ENCODE measurements at places on chromosomes 11 and 22.

- DNase-seq = no peak
These were observed 3.9 kb downstream of the RHBDD3 start for GRCh38 chr22:29263791-29264276.

- DNase-seq = no peak
These were observed 63.8 kb upstream of the THY1 start for GRCh38 chr11:119486691-119487259.

DNA sequence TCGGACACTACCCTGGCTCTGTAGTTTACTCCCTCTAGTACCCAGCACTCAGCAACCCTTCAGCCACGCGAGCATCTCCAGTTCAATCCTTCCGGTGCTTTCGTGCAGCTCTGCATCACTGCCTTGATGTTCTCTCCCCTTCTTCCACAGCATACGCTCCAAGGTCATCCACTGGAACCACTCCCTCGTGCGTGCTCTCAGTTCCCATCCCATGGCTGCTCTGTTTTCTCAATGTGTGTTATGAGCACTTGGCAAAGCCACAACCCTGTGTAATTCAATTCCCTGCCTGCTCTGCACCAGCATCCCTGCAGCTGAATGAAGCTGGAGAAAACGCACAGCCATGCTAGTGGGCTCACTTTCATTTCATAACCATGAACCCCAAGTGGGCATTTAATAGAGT lies 38.5 kb upstream of the NFRKB start:
- DNase-seq = no peak

- DNase-seq = no peak
These were observed 54.9 kb downstream of the MTNR1B start for GRCh38 chr11:93024369-93024768.

DNA sequence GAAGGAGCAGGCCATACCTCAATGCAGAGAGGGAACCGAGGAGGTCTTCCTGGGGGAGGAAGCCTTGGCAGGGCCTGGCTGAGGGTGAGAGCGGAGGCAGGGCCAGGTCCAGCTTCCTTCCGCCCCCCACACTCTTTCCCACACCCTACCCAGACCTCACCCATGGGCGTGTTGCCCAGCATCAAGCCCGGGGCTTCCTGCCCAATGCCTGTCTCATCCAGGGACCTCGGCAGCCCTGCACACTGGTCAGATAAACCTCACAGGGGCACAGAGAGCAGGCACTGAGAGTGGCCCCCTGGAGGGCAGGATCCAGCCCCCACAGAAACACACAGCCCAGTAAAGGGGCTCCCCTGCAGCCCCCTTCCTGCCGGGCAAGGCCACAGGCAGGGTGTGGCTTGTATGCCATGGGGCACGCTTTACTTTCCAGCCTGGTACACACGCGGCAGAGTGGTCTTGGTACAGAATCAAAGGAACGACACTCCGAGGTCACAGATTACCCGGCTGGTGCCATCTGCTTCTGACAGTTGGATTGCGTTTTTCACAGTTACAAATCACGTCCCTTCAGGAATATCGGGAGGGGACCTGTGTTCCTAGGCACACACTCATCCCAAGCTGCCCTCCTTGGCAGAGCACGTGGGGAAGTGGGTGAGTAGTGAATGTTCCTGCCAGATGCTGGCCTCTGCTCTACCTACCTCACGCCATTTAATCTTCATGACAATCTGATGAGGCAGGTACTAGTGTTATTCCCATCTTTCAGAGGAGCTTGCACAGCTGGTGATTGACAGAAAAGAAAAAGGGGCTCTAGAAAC lies 20.0 kb upstream of the CD5 start:
- no peak for DNase-seq

DNA sequence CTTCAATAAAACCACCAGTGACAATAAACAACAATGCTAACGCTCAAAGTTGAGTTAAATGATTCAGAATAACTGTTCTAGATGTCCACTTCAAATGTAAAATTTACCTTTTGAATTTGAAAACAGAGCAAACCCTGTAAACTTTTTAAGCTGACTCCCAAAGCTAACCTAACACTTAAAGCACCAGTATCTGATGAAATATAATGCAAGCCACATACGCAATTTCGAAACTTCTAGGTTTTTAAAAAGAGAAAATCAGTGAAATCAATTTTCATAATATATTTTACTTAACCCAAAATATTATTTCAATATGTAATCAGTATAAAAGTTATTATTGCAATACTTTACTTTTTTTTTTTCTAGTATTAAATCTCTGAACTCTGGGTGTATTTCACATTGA lies 71.3 kb downstream of the PLEKHA7 start:
- DNase-seq = no peak

- DNase-seq = no peak
These were observed 10.5 kb downstream of the ART5 start for GRCh38 chr11:3631331-3631730.

DNA sequence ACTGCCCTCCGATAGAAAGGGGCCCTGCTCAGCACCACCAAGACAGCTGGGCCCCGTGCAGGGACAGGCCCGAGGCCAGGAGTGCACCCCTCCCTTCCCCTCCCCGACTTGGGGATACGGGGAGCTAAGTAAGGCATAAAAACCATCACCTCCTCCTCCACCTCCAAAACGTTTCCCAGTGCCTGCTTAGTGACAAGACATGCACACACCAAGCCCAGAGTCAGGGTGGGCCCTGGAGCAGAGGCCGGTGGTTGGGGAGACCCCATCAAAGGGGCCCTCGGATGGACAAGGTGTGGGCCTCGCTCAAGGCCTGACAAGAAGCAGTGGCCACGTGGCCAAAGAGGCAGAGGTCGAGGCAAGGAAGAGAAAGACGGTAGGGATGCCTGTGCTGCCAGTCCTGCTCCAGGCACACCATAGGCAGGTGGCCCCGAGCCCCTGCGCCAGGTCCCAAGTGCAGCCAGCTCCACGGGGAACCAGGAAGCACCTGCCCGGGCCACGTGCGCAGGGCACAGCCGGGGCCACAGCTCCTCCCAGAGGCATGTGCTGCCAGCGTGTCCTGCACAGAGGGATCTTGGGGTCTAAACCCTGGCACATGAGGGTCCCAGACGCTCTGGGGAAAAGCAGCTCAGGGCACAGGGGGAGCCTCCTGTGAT lies 53.0 kb downstream of the BRD1 start:
- no peak for DNase-seq

- DNase-seq = no peak
These were observed 32.2 kb upstream of the CARS1 start for GRCh38 chr11:3089236-3090061.

GRCh38 chr11:7559398-7560283 lies 45.8 kb downstream of the PPFIBP2 start:
- DNase-seq = no peak

- DNase-seq = no peak
These were observed 9.9 kb downstream of the NUMA1 start for GRCh38 chr11:72070491-72070890.

DNA sequence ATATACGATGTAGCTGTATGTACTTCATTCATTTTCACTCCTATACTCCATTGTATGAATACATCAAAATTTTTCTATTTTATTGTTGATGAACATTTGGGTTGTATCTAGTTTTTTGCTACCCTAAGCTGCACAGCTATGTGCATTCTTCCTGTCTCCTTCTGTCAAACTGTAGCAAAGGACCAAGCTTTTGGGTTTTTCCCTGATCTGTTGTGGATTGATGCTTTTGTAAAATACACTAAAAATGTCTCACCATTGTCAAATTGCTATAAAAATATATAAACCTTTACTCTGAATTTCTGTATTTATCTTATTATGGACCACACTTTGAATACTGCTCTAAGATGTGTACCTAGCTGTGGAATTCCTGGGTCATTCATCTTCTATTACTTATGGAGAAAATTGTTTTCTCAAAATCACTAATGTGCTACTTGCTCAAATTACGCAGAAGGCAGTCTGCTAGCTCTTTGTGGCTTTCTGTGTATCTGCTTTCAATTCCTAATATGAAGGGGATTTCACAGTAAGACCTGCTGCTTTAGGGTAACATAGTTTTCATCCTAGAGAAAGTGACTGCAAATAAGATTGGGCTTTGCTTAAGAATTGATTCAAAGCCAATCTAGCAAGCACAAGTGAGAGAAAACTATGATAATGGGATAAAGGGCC lies 123.4 kb downstream of the CYP2R1 start:
- DNase-seq = no peak

GRCh38 chr11:43359422-43359818 lies 700 bp downstream of the TTC17 start:
- no peak for DNase-seq

GRCh38 chr11:78732246-78732645 lies 157.6 kb upstream of the NARS2 start:
- no peak for DNase-seq

DNA sequence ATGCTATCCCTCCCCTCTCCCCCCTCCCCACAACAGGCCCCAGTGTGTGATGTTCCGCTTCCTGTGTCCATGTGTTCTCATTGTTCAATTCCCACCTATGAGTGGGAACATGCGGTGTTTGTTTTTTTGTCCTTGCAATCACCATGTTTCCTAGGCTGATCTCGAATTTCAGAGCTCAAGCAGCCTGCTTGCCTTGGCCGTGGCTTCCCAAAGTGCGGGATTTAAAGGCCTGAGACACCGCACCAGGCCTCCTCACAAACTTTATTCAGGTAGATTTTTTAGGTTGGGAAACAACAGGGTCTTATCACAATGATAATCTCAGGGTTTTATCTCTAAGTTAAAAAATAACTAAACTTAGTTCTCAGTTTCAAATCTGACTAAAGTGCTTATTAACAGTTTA lies 125.4 kb downstream of the LUZP2 start:
- no peak for DNase-seq

GRCh38 chr11:8681837-8682302 lies 595 bp downstream of the TRIM66 start:
- DNase-seq = no peak

GRCh38 chr22:37051391-37052385 lies at the start of gene KCTD17:
KCTD17 (plus strand) TSS chr22:37051742; CDS start chr22:37051761, 19 bp downstream.
- no peak for DNase-seq

DNA sequence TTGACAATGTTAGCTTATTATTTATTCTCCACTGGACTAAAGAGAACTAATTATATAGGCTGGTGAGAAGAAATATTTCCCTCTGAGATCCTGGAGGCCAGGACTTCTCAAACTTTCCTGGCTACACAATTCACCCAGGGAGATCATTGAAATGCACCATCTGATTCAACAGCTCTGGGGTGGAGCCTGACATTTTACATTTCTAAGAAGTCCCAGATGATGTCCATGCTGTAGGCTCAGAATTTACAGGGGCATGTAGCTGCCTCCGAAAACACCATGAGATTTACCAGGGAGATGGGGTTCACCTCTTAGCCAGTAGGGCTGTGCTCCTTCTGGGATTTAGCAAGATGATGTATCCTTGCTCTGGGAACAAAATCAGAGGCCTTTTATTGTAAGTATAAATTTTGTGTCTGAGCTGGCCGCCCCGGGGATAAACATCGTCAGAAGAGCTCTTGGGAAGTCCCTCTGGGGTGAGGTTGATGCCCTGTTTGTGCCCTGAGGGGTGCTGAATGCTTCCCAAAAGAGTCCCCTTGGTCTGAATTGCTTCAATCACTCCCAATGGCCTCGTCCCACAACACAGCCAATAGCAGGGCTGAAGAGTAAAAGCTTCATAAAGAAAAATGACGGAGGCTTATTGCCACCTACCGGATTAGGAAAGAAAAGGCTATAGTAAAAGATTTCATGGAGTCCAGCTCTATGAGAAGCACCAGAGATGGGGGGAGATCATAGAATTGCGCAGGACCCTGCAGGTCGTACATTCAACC lies 33.4 kb upstream of the API5 start:
- no peak for DNase-seq

DNA sequence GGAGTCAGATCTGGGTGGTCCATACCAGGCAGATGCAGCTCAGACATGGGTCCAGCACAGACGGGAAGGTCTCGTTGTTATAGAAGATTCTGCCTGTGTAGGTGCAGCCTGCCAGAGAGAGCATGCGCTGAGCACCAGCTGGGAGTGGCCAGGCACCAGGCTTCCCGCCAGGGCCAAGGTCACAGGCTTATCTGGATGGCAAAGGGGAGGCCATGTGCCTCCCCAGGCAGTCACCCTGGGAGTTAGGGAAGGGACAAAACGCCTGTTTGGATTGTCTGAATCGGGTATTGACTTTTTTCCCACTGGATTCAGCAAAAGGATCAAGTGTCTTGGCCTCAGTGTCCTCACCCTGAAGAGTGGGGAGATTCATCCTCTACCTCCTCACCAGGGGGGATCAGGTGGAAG lies 26.5 kb downstream of the PGA5 start:
- DNase-seq = no peak

GRCh38 chr11:108093128-108093904 lies 28.1 kb upstream of the ACAT1 start:
- DNase-seq = no peak

GRCh38 chr22:44683237-44683636 lies 18.8 kb upstream of the PRR5 start:
- DNase-seq = no peak

- no peak for DNase-seq
These were observed 614 bp upstream of the ASCL2 start for GRCh38 chr11:2271077-2271326.

DNA sequence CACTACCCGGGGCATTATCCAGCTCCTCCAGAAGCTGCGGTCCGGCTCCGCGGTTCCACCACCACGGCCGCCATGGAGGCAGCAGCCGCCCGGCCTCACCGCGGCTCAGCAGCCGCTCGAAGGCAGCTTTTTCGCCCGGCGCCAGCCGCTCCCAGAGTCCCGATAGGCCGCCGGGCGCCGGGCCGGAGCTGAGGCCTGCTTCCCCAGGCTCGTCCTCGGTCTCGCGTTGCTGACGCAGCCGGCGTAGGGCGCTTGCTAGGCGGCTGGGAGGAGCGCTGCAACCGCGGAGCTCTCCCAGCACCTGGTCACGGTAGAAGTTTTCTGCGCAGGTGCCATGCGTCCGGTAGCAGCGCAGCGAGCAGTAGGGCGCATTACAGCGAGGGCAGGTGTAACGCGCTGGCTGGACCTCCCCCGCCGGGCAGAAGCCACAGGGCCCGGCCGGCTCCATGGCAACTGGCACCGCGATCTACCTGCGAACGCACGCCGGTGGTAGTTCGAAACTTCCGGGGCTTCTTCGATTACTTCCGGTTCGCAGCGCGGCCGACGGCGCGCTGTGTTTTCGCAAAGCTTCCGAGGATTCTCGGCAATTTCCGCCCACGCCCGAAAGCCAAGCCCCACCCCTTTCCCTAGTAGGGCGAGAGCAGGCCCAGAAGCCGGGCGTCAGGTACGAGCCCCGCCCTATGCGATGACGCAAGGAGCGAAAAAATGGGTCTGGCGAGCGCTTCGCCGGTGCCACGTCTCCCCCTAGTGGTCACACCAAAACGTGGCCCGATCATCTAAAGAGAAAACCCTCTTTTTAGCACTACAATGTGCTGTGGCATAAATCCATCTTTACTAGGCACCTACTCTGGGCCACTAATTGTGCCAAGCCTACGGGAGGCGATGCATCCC lies at the start of gene ZNHIT2:
Gene ZNHIT2, minus strand, starts transcription at position 496 of the 891 bp plus-strand sequence. Its CDS starts 48 bp downstream, at position 448.
- peak; percentile 87 for DNase-seq

- no peak for DNase-seq
These were observed 47.7 kb upstream of the EMID1 start for GRCh38 chr22:29157759-29158535.

All from esophagus squamous epithelium (tissue), 5 donors.